ENCODE measurements at places on chromosomes 1 and 21. TPM values are rescaled to one million over a fixed set of nuclear protein-coding genes. Genes with fewer than 3 reads are reported as not detected.
A peak's percentile ranks its signal among the peaks of the same experiment; 100 is the strongest.

IPO9 gene
- total RNA-seq: 98.6 TPM

TRIM63 gene
- total RNA-seq: not detected

GSTM5 gene
- 0.09 TPM for total RNA-seq

- no peak for DNase-seq
Measured at GRCh38 chr1:183548116-183548515, 42.1 kb downstream of the NCF2 start.

DNA sequence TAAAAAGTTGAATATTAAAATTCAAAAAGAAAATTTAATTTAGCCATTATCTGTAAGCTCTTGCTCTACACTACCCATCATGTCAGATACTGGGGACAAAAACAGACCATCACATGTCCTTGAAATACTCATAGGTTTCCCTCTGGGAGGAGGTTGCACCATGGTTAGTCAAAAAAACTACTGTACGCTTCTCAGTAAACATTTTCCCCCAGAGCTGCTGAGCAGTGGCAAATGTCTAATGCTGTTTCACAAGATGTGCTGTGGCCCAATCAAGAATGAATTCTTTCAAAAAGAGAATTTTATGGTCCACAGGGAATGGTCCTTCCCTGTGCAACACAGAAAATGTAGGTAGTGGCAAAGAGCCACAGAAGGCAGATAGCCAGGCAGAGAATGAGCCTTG lies 6.1 kb downstream of the SLC25A24 start:
- DNase-seq: no peak

- peak; percentile 86 for DNase-seq
Measured at GRCh38 chr1:156368889-156369684, at the start of gene RHBG. Gene RHBG (plus strand): TSS chr1:156369211. CDS start chr1:156369250, 39 bp downstream.

DNA sequence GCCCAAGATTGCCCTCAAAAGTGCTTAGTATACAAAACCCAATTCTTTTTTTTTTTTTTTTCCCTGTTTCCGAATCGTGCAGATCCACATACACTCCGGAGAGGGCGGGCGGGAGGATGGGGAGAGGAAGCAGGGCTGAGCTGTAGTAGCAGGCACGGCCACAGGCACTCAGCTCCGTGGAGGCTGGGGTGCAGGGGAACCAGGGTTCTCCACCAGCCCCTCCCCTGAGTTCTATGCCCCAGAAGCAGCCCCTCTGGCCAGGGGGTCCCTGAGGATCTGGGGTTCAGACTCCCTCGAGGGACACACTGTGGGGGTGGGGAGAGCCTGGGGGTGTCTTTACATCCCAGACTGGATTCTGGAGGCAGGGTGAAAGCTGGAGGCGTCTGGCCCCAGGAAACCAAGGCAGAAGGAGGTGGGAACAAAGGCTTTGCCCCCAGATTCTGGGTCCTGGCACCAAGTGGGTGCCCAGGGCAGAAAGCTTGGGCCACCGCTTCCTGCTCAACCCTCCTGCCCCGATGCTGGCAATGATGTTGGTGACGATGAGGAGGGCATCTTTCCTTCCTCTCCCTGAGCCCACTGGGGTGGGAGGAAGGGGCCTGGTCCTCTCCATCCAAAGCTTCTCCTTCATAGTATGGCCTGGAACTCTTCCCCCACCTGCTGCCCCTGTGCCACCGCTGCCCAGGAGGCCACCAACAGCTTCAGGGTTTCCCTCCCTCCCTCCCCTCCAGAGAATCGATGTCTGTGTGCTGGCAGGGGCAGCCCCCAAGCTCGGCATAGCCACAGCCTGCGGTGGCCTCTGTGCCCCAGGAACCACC lies 106.4 kb upstream of the TARDBP start:
- no peak for DNase-seq

- no peak for DNase-seq
Measured at GRCh38 chr1:66929146-66929688, 4.4 kb downstream of the MIER1 start.

DNA sequence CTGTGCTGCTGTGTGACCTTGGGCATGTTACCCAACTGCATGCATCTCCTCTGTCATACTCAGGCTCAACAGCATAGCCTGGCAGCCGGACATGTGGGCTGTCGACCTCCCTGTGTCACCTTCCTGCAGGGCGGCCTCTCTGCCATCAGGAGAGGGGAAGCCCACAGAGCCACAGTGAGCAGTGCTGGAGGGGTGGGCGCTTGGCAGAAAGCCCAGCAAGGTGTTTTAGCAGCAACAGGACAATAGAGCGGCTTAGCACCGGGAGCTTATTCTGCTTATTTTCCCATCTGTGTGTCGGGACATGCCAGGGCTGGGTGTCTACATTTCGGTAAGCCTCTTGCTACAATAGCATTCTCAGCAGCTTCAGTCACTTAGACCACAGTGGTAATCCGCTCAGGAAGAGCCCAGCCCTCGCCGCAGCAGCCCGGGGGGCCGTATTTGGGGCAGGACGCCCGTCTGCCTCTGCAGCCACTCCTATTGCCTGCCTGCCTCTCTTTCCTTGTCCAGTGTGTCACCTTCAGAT lies 22.8 kb upstream of the CDK18 start:
- no peak for DNase-seq

DNA sequence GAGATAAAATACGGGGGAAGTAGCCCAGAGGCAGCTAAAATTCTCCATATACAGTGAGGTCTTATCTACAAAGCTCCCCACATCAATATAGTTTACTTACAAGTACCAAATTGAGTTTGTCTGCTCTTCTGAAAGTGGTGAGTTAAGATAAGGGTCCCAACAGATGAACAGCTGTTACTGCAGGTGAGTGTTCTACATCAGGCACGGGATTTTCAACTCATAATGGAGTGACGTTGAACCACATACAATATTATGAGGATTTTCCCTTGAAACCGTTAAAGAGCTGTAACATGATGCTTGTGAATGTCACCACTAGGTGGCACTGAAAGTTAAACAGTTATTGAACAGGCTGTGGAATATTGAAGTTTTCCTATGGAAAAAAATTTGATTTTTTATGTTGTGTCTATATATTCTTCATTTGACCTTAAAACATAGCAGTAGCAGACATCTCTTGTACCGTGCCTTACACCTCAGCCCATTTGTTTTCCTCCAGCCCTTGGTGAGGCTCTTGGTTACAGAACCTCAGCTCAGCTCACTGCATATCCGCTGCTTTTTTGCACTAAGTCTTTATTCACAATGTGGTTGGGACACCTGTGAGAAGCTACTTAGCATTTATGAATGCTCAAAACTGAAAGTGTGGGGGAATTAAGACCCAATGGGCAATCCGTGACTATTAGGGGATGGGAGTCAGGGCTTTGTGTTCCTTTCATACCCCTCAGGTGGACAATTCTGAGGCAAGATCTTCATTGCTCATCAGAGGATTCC lies 23.2 kb downstream of the CD1D start:
- no peak for DNase-seq

- no peak for DNase-seq
Measured at GRCh38 chr1:61255358-61255703, 173.0 kb downstream of the NFIA start.

DNA sequence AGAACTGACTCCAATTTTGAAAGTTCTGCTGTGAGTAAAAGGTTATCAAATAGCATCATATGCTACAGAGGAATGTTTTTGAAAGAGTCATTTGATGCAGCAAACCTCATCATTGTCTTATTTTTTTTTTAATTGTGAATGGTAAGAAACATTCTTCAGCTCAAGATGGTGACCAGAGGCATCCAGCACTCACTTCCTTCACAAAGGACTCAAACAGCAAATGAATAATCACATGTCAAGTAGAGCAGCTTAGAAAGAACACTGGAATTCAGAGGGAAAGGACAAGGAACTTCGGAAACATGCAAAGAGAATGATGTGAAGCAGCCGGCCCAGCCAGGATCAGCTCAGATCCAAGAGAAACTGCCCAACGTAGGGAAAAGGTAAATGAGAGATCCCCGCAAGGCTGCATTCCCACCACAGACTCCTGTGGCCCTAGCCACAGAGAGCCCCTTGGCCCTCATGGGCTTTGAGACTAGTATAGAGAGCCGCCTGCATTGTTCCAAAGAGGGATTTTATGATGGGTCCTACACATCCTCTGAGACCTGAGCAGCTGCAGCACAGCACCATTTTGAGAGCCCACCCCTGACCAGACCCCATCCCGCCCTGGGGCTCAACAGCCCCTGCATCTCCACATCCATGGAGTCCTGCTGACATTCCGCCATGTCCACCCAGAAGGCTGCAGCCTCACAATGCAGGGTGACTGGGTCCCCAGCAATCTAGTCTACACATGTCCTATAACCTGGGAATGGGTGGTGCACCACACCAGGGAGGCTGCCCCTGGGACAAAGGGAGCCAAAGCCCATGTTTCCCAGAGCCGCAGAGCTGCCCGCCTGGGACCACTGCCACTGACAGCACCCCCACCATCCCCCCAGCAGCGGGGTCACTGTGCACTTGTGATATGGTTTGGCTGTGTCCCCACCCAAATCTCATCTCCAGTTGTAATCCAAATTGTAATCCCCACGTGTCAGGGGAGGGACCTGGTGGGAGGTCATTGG lies 21.2 kb upstream of the UTS2 start:
- DNase-seq: no peak

DNA sequence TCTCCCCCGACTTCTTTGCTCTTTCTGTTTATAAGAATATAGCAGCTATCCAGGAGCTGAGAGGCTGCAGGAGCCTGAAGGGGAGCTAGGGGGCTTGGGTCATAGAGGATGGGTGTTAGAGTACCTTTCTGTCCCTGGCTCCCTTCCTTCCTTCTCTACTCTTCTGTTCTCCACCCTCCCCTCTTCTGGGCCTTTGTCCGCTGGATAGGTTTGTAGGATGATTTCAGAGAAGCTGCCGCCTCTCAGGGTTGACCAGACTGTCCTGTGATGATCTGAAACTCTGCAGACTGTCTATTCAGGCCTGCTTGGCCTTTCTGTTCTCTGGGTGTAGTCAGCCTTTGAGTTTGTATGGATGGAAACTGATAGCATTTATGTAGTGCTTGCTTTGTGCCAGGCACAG lies 26.3 kb downstream of the PPFIA4 start:
- no peak for DNase-seq

DNA sequence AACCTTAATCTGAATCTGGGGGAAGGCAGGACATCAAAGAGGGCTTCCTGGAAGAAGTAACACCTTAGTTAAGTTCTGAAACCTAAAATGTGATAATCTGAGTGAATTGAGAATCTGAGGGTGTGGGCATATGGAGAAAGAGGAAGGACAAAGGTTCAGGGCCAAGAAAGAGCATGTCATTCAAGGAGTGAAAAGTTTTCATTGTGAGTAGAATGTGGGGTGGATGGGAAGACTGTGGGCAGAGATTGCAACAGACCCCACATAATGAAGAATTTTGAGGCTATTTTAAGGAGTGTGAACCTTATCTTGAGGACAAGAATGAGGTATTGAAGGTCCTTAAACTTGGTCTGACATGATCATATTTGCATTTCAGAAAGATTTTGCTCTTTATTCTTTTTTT lies 227.2 kb downstream of the PTGER3 start:
- DNase-seq: no peak

- no peak for DNase-seq
Measured at GRCh38 chr1:199791495-199791894, 236.0 kb upstream of the NR5A2 start.

GRCh38 chr1:27428316-27429028 lies 36.0 kb downstream of the GPR3 start:
- no peak for DNase-seq

DNA sequence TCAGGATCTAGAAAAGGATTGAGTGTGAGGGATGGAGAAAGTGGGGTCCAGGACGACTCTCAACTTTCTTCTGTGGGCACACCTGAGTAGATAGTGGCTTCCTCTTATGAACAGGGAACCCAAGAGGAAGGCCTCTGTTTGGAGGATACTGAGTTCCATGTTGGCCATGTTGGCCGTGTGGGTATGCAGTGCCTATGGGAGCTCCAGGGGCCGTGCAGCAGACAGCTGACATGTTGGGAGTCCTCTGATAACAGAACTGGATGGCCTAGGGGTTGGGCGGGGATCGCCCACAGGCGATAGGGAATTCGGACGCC lies 43.0 kb downstream of the TMEM53 start:
- no peak for DNase-seq

DNA sequence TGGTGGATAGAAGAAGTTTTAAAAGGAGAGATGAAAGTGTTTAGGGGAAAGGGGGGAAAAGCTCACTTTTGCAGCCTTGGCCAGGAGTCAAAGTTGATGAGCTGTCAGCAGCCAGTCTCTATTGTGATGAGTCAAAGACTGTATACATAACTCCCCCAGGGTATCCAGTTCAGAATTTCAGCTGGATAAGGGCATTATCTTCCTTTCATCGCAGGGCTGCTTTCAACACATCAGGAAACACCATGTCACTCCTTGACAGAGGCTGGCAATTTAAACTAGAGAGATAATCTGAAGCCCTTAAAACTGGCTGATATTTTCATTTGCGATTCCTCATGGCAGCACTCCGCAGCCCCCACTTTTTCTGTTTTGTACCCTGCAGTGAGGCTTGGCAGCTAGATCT lies 328.5 kb downstream of the TBX15 start:
- DNase-seq: no peak

DNA sequence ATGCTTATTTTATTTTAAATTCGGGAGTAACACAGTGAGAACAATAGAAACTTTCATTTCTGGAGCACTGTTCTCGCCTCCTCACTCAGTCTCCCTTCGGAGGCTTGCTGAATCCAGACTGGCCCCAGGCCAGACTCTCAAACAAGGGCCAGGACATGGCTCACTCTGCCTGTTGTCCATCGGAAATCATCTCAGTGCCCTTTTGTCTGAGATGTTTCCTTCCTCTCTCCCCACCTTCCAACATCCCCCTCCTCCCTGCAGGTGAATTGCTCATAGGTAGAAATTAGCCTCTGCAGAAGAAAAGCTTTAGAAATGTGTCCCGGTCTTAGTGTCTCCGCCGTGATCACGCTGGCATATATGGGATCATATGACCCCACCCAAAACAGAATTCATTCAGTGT lies 55.2 kb downstream of the ERG start:
- DNase-seq: no peak

Data from WTC11 (cell line).